ENCODE measurements at places on chromosomes 4 and X. TPM values are rescaled to one million over a fixed set of nuclear protein-coding genes. Genes with fewer than 3 reads are reported as not detected.

Gene CT45A3
- not detected for total RNA-seq

Gene PNMA6F
- total RNA-seq: not detected

Gene BEX1
- 1.00 TPM for total RNA-seq

Gene NKX6-1
- total RNA-seq: not detected

Gene SPOCK3
- total RNA-seq: not detected

Gene HS6ST2
- 0.10 TPM for total RNA-seq
